ENCODE measurements at places on chromosomes 5 and 9.

- 0 out of 2 replicates have a peak overlapping the region, but pooled peaks have one; percentile 50 for H3K27ac ChIP-seq
- H3K27me3 ChIP-seq: peaks cover 11% of the 10 kb centered on the region
Measured at GRCh38 chr5:35229076-35230037, 930 bp downstream of the PRLR start.

DNA sequence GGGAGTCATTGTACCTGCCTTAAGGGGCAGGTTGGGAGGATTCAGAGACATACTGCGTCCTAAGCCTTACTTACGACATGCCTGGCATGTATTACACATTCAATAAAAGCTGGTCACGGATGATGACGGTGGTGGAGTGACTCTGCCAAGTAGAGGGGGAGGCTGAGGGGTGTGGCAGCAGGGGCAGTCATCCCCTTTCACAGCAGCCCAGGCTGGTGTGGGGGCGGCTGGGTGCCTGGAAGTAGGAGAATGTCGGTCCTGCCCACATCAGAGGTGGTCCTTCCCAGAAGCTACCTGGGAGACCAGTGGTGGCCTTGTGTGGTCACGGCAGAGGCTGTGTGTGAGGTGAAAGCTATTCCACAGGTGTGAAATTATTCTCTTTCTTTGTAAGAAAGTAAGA, 8.9 kb downstream of the ZBTB34 start:
- H3K27ac ChIP-seq: no peak overlapping the region
- no peaks in the 10 kb centered on the region for H3K27me3 ChIP-seq
- no peak overlapping the region for H3K4me3 ChIP-seq
- H3K36me3 ChIP-seq: no peaks in the 10 kb centered on the region

- H3K36me3 ChIP-seq: no peaks in the 10 kb centered on the region
- no peaks in the 10 kb centered on the region for H3K27me3 ChIP-seq
- no peak overlapping the region for H3K4me3 ChIP-seq
- H3K27ac ChIP-seq: no peak overlapping the region
- H3K4me1 ChIP-seq: peaks cover 11% of the 10 kb centered on the region
Measured at GRCh38 chr5:30156156-30156555, 1037.3 kb upstream of the CDH6 start.

- 0 out of 2 replicates have a peak, but pooled peaks cover 2% of the 10 kb centered on the region for H3K4me1 ChIP-seq
- no peak overlapping the region for H3K4me3 ChIP-seq
- H3K27me3 ChIP-seq: no peaks in the 10 kb centered on the region
- no peak for DNase-seq
- H3K27ac ChIP-seq: no peak overlapping the region
Measured at GRCh38 chr5:79227484-79228025, 8.4 kb upstream of the JMY start.

DNA sequence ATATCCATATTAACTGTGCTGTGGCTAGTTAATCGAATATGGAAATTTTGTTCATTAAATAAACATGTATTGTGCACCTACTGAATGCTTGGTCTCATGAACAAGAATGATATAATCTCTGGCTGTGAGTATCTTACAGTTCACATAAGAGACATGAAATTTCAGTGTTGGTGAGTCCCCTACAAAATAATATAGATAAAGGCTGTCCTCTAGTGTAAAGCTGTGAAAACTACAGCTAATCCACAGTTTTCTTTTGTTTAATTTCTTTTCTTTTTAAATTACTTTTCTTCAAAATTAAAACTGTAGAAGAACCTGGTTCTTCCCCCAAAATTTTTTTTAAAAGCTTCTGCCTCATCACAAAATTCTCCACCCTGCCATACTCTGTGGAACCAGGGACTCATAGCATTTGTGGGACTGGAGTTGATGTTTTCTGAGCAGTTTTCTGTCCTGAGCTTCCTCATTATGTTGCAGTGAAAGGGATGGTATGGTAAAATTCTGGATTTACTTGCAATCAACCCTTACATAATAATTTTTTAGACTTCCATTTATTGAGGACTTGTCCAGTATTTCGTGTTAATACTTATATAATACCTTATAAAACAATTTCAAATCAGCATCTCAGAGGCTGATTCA, 135.0 kb downstream of the STK32A start:
- no peak overlapping the region for H3K4me3 ChIP-seq
- H3K27ac ChIP-seq: no peak overlapping the region
- H3K36me3 ChIP-seq: no peaks in the 10 kb centered on the region
- H3K27me3 ChIP-seq: no peaks in the 10 kb centered on the region

DNA sequence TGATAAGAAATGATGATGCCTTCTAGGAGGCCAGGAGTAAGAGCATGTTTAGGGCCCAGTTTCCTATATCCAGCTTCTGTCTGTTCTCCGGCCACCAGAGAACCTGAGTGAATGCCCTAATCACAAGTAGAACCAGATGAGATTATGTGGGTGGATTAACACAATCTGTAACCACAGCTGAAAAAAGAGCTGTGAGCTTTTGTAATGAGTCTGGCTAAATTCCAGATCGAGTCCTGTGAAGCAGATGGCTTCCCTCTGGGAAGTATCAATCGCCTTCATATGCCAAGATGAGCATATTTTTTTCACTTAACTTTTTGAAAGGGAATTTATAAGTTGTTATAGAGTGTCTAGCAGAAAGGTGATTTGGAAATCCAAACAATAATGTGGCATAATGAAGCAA, 99.8 kb downstream of the NNT start:
- no peaks in the 10 kb centered on the region for H3K4me1 ChIP-seq
- no peak overlapping the region for H3K4me3 ChIP-seq
- H3K36me3 ChIP-seq: peaks cover 6% of the 10 kb centered on the region

GRCh38 chr5:132684491-132684890, 10.7 kb downstream of the IL4 start:
- no peak overlapping the region for H3K4me3 ChIP-seq
- no peaks in the 10 kb centered on the region for H3K4me1 ChIP-seq
- no peaks in the 10 kb centered on the region for H3K27me3 ChIP-seq
- H3K36me3 ChIP-seq: no peaks in the 10 kb centered on the region

- H3K27me3 ChIP-seq: no peaks in the 10 kb centered on the region
- peak; percentile 94 for DNase-seq
- H3K4me3 ChIP-seq: peak overlapping the region; percentile 49
- peaks cover 16% of the 10 kb centered on the region for H3K4me1 ChIP-seq
- no peaks in the 10 kb centered on the region for H3K36me3 ChIP-seq
- H3K27ac ChIP-seq: peak overlapping the region; percentile 96
Measured at GRCh38 chr9:87337335-87338087, 160.2 kb upstream of the DAPK1 start.

DNA sequence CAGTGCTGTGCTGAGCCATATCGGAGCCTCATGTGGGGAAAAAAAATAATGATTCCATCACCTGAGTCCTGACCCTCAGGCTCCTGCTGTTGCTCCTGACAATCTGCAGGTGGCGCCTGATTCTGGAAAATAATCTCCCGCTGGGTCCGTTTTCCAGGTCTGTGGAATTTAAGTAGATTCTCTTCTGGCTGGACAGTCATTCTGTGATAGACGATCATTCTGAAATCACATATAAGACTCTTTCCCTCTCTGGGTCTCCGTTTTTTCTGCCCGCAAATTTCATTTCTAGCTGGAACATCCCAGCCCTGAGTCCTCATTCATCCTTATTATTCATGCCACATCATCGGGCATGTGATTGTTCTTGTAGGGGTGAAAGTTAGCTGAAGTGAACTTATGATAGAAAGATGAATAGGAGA, 22.1 kb upstream of the STXBP1 start:
- H3K4me3 ChIP-seq: no peak overlapping the region
- no peaks in the 10 kb centered on the region for H3K4me1 ChIP-seq
- H3K36me3 ChIP-seq: no peaks in the 10 kb centered on the region
- DNase-seq: peak; percentile 89

- DNase-seq: no peak
- H3K4me1 ChIP-seq: no peaks in the 10 kb centered on the region
- H3K4me3 ChIP-seq: no peak overlapping the region
- H3K27me3 ChIP-seq: no peaks in the 10 kb centered on the region
- H3K27ac ChIP-seq: no peak overlapping the region
Measured at GRCh38 chr9:103078581-103078980, 83.4 kb downstream of the CYLC2 start.

DNA sequence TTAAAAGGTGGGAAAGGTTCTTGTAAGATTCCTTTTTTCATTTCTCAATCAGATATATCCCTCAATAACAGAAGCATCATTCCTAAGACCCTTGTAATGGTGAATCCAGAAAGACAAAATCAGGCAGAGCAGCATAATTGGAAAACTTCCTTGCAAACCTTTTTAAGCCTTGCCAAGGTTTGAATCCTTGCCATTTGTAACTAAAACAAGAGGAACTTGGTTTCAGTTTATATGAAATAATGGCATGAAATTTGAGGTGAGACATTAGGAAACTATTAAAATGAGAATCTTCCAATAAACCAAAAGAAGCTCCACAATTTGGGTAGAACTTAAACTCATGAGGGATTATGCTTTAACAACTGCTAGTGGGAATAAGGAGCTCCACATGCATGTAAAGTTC, 384.7 kb upstream of the SMC2 start:
- H3K27ac ChIP-seq: no peak overlapping the region
- H3K4me3 ChIP-seq: no peak overlapping the region
- no peaks in the 10 kb centered on the region for H3K4me1 ChIP-seq
- no peaks in the 10 kb centered on the region for H3K27me3 ChIP-seq
- no peak for DNase-seq
- H3K36me3 ChIP-seq: 0 out of 2 replicates have a peak, but pooled peaks cover 8% of the 10 kb centered on the region

- H3K4me3 ChIP-seq: peak within 1 kb of the TSS; percentile 54
- H3K27ac ChIP-seq: no peak within 1 kb of the TSS
- peak; percentile 86 for DNase-seq
- H3K36me3 ChIP-seq: no peaks in the 10 kb centered on the region
- H3K4me1 ChIP-seq: peaks cover 7% of the 10 kb centered on the region
Measured at GRCh38 chr5:19987612-19988361, at the start of gene CDH18. Gene CDH18 (minus strand): TSS chr5:19988200. CDS start chr5:19838986, 149,214 bp downstream.

GRCh38 chr5:154287136-154287535, 96.6 kb downstream of the GALNT10 start:
- peak overlapping the region; percentile 67 for H3K27ac ChIP-seq
- peaks cover 27% of the 10 kb centered on the region for H3K4me1 ChIP-seq
- H3K36me3 ChIP-seq: no peaks in the 10 kb centered on the region

GRCh38 chr5:171226096-171226754, 82.8 kb upstream of the TLX3 start:
- H3K36me3 ChIP-seq: no peaks in the 10 kb centered on the region
- no peaks in the 10 kb centered on the region for H3K27me3 ChIP-seq
- no peak overlapping the region for H3K27ac ChIP-seq
- DNase-seq: no peak
- no peak overlapping the region for H3K4me3 ChIP-seq
- no peaks in the 10 kb centered on the region for H3K4me1 ChIP-seq

GRCh38 chr5:179244044-179244443, 101.2 kb downstream of the ADAMTS2 start:
- no peak overlapping the region for H3K4me3 ChIP-seq
- H3K36me3 ChIP-seq: no peaks in the 10 kb centered on the region
- no peak overlapping the region for H3K27ac ChIP-seq
- no peaks in the 10 kb centered on the region for H3K27me3 ChIP-seq

DNA sequence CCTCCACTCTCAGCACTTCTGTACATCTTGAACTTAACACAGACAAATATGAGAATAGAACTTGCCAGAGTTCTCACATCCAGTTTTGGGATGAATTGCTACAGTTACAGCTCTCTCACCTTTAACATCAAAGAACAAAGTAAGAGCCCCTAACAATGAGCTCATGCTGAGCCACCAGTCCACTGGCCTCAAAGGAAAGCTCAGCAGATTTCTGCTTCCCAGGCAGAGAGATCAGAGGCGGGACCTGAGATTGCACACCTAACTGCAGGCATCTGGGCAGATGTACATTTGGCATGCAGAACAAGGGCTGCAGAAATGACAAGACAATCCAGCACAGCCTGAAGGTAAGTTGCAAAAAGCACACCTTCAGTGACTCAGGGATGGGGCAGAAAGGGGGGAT, 300.9 kb downstream of the MRPS30 start:
- peak overlapping the region; percentile 83 for H3K27ac ChIP-seq
- peaks cover 43% of the 10 kb centered on the region for H3K4me1 ChIP-seq
- DNase-seq: peak; percentile 42
- H3K4me3 ChIP-seq: 0 out of 2 replicates have a peak overlapping the region, but pooled peaks have one; percentile 4
- H3K36me3 ChIP-seq: no peaks in the 10 kb centered on the region
- no peaks in the 10 kb centered on the region for H3K27me3 ChIP-seq

- DNase-seq: no peak
- no peak overlapping the region for H3K27ac ChIP-seq
- no peaks in the 10 kb centered on the region for H3K27me3 ChIP-seq
- H3K36me3 ChIP-seq: no peaks in the 10 kb centered on the region
- no peak overlapping the region for H3K4me3 ChIP-seq
Measured at GRCh38 chr5:133256276-133256675, 204.5 kb downstream of the HSPA4 start.

DNA sequence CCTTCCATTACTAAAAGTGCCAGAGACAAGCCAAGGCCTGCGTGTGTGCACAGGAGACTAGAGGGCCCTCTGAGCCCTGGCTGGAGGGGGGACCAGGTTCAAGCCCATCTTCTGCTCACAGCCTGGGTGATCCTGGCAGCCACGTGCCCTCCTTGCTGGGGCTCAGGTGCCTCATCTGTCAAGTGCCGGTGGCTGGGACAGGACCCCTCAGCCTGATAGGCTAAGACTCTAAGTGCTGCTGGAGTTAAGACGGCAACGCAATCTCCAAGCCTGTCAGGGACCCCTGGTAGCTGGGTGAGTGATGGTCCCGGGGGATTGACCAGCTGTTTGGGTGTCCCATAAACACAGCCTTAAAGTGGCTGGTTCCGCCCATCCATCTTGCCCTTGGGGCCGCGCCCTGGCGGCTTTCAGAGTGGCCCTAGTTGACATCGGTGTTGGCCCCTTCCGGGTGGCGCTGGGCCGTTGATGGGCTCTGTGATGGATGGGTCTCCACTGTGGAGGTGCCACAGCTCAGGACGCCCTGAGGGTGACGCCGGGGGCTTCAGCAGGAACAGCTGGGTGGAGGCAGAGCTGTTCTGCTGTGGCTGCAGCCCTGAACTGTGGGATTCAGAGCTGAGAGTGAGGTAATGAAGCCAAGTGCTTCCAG, 136.2 kb downstream of the BARX1 start:
- no peak for DNase-seq
- H3K4me1 ChIP-seq: no peaks in the 10 kb centered on the region
- no peaks in the 10 kb centered on the region for H3K36me3 ChIP-seq
- no peak overlapping the region for H3K27ac ChIP-seq
- no peak overlapping the region for H3K4me3 ChIP-seq

DNA sequence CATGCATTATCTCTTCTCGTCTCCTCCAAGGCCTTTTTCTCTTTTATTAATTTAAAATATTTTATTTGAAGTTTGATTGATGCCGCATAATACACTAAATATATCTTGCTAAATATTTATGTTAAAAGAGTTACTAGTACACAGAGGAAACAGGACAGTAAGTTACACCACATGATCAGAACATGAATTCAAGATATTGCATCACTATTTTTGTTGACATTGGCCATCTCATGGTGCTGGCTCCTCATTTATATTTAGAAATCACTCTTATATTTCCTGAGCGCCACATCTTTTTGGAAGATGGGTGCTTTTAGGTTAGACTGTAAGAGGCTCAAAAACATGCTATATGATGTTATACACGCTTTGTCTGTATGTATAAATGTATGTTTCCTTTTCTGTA, 23.0 kb downstream of the SPEF2 start:
- no peak overlapping the region for H3K27ac ChIP-seq
- H3K27me3 ChIP-seq: no peaks in the 10 kb centered on the region
- H3K4me3 ChIP-seq: no peak overlapping the region
- H3K36me3 ChIP-seq: no peaks in the 10 kb centered on the region
- no peaks in the 10 kb centered on the region for H3K4me1 ChIP-seq

- no peaks in the 10 kb centered on the region for H3K27me3 ChIP-seq
- no peak for DNase-seq
- H3K4me1 ChIP-seq: no peaks in the 10 kb centered on the region
- H3K27ac ChIP-seq: no peak overlapping the region
- H3K36me3 ChIP-seq: no peaks in the 10 kb centered on the region
Measured at GRCh38 chr5:35373249-35373648, 143.0 kb upstream of the PRLR start.

GRCh38 chr5:132008163-132008473, 3.3 kb downstream of the ACSL6 start:
- H3K4me3 ChIP-seq: no peak overlapping the region
- peaks cover 12% of the 10 kb centered on the region for H3K4me1 ChIP-seq
- H3K36me3 ChIP-seq: no peaks in the 10 kb centered on the region
- H3K27ac ChIP-seq: no peak overlapping the region
- H3K27me3 ChIP-seq: peaks cover 25% of the 10 kb centered on the region
- no peak for DNase-seq

Measured in GM23338 (cell line).